Immature natural killer cell (primary cell): ENCODE measurements at places on chromosomes 3 and 15.

GRCh38 chr3:189908646-189909045 is 212.1 kb downstream of the P3H2 start:
- no peak overlapping the region for H3K27ac ChIP-seq
- no peaks in the 10 kb centered on the region for H3K36me3 ChIP-seq
- H3K4me1 ChIP-seq: no peaks in the 10 kb centered on the region

- no peak overlapping the region for H3K27ac ChIP-seq
- no peaks in the 10 kb centered on the region for H3K27me3 ChIP-seq
Observed at GRCh38 chr3:154835639-154836038, 244.5 kb upstream of the MME start.

- peaks cover 21% of the 10 kb centered on the region for H3K4me1 ChIP-seq
- DNase-seq: no peak
- no peaks in the 10 kb centered on the region for H3K36me3 ChIP-seq
- no peak overlapping the region for H3K4me3 ChIP-seq
- H3K27ac ChIP-seq: no peak overlapping the region
- peaks cover 2% of the 10 kb centered on the region for H3K27me3 ChIP-seq
Observed at GRCh38 chr3:113274425-113275257, 63.3 kb downstream of the BOC start.

- peak overlapping the region; percentile 81 for H3K4me3 ChIP-seq
- DNase-seq: peak; percentile 76
- peak overlapping the region; percentile 93 for H3K27ac ChIP-seq
- H3K4me1 ChIP-seq: peaks cover 80% of the 10 kb centered on the region
- peaks cover 1% of the 10 kb centered on the region for H3K27me3 ChIP-seq
Observed at GRCh38 chr3:141489203-141489602, 2.4 kb downstream of the RASA2 start.

GRCh38 chr15:68126396-68126795 is 72.3 kb downstream of the PIAS1 start:
- no peak overlapping the region for H3K27ac ChIP-seq
- H3K4me1 ChIP-seq: peaks cover 18% of the 10 kb centered on the region
- no peaks in the 10 kb centered on the region for H3K27me3 ChIP-seq
- no peak overlapping the region for H3K4me3 ChIP-seq
- DNase-seq: no peak
- H3K36me3 ChIP-seq: peaks cover 8% of the 10 kb centered on the region

DNA sequence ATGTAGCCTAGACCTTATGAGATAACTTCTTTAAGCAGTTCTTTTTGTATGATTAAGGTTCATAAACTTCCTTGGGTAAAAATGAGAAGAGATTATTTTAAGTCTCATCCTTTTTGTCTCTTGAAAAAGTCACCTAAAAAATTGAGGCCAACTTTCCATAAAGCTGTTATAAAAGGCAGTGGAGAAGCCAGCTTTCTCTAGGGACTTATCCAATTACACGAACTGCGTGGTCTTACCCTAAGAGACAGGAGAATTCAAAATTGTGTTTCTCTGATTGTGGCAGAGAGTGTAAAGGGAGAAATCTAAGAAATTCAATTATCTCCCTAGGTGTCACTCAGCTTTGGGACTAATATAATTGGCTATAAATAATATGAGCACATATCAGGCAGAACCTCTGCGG is 262.0 kb downstream of the SHOX2 start:
- no peak for DNase-seq
- H3K4me1 ChIP-seq: no peaks in the 10 kb centered on the region
- H3K27ac ChIP-seq: no peak overlapping the region
- H3K36me3 ChIP-seq: no peaks in the 10 kb centered on the region
- H3K4me3 ChIP-seq: no peak overlapping the region
